CD4-positive, CD25-positive, alpha-beta regulatory T cell (primary cell): ENCODE measurements at places on chromosomes 7 and 10. TPM values are rescaled to one million over a fixed set of nuclear protein-coding genes. Genes with fewer than 3 reads are reported as not detected.

The TFR2 gene
- 8.0 TPM for total RNA-seq

The CABCOCO1 gene
- total RNA-seq, result not detected

The ATG9B gene
- total RNA-seq, result 21.2 TPM

The AKAP9 gene
- total RNA-seq, result 81.2 TPM

The CRPPA gene
- total RNA-seq, result 0.17 TPM

The ARL3 gene
- total RNA-seq, result 2.0 TPM
